HFFc6 (cell line): ENCODE measurements at places on chromosomes 6 and 20. TPM values are rescaled to one million over a fixed set of nuclear protein-coding genes. Genes with fewer than 3 reads are reported as not detected.

Gene TFAP2D
- not detected in 3 replicates for total RNA-seq

GRCh38 chr6:127497410-127497809, 21.7 kb downstream of the MTCL3 start:
- no peak for DNase-seq

- no peak for DNase-seq
These were observed 13.4 kb upstream of the NANP start for GRCh38 chr20:25637247-25637646.

DNA sequence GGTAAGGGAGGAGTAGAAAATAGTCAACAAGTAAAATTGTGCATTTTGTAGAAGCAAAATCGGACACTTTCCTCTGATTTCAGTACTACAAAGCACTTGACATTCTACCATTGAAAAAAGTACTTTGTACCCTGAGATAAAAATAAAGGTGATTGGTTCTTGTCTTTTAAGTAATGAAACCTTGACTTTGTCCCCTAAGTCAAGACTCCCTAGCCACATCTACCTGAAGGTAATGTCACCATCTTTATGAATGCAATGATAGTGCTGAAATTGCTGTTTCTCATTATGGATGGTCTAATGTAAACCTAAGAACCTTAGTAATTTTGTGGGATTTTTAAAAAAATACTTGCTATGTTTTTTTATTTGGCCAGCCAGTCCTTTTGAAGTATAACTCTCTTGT, 2.4 kb upstream of the MAN1A1 start:
- DNase-seq: no peak

DNA sequence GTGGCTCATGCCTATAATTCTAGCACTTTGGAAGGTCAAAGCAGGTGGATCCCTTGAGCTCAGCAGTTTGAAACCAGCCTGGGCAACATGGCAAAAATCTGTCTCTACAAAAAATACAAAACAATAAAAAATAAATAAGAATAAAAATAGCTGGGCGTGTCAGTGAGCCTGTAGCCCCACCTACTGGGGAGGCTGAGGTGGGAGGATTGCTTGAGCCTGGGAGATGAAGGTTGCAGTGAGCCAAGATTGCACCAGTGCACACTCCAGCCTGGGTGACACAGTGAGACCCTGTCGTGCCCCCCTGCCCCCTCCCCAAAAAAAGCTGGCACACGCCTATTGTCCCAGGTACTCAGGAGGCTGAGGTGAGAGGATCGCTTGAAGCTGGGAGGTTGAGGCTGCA, 35.1 kb upstream of the SRPK1 start:
- DNase-seq: no peak

DNA sequence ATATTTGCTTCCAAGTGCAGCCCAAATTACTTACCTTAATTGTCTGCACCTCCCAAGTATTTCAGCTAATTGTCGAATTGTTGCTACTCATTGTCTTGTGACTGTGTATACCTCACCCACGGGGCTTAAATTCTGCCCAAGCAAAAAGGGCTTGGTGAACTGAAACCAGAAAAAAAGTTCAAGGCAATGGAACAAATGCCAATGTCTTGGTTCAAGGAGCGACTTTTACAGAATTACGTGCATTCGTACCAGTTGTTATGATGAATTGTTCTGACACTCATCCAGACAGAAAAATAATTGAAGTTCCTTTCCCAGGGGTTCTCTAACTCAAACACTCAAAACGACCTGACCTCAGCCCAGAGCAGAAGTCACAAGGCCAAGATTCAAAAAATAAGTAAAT, 13.9 kb upstream of the PXDC1 start:
- DNase-seq: no peak
